Activated CD4-positive, alpha-beta T cell treated with anti-CD3 and anti-CD28 coated beads, Interleukin-2, Interleukin-6, amounts not matched to agents 100 ng/mL and 50 ng/mL, durations not matched to agents 16 hours and 8 hours (primary cell): ENCODE measurements at places on chromosomes 3 and 15.

DNA sequence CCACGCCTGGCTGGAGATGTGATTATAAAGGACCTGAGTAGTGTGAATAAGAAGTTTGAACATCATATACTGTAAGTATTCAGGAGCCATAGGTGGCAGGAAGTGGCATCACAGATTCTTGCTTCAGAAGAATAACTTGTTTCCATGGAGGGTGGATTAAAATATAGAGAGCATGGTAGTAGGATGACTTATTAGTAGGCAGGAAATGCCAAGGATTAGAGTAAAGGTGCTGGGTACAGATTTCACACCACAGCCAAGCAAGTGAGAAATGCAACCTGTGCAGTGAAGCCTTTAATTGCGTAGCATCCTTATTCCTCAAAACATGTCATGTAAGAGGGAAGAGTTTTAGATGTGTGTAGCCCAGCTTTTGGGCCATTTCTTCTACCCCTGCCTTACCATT is 30.8 kb downstream of the IFT122 start:
- no peak for DNase-seq

- DNase-seq, result no peak
Measured at GRCh38 chr15:40287968-40288367, 5.1 kb upstream of the ANKRD63 start.

DNA sequence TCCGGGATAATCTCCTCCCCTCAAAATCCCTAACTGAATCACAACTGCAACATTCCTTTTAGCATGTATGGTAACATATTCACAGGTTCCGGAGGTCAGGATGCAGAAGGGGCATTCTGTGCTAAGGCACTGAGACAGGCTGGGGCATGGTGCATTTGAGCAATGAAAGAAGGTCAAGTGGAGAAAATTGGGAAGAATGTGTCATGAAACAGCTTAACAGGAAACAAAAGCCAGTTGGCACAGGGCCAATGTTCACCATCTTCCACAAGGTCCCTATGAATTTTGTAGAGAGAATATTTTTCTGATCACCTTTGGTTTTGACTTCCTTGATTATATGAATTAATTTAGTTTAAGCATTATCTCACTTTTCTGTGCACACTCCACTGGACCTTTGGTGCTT is 587.7 kb upstream of the NR2F2 start:
- DNase-seq, result no peak

DNA sequence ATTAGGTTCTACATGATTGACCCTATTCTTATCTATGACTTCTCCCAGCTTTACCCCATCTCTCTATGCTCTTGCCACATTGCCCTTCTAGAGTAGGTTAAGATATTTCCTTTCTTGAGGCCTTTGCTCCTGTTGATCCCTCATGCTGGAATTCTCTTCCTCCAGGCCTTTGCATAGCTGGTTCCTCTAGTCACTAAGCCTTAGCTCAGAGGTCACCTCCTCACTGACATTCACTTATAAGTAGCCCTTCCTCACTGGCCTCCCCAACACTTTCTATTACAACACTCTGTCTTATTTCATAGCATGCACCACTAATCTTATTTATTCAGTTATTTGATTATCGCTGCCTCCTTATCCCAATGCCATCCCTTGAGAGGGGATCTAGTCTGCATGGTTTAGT is 228.4 kb upstream of the COL8A1 start:
- no peak for DNase-seq

GRCh38 chr3:159882367-159882766 is 106.3 kb upstream of the IL12A start:
- DNase-seq, result no peak

- DNase-seq, result peak; percentile 25
Measured at GRCh38 chr3:144109944-144110343, 138.3 kb downstream of the DIPK2A start.

GRCh38 chr15:77415450-77416147 is 4.3 kb downstream of the PEAK1 start:
- DNase-seq, result no peak

GRCh38 chr15:39030291-39031070 is 465.9 kb upstream of the RASGRP1 start:
- no peak for DNase-seq

DNA sequence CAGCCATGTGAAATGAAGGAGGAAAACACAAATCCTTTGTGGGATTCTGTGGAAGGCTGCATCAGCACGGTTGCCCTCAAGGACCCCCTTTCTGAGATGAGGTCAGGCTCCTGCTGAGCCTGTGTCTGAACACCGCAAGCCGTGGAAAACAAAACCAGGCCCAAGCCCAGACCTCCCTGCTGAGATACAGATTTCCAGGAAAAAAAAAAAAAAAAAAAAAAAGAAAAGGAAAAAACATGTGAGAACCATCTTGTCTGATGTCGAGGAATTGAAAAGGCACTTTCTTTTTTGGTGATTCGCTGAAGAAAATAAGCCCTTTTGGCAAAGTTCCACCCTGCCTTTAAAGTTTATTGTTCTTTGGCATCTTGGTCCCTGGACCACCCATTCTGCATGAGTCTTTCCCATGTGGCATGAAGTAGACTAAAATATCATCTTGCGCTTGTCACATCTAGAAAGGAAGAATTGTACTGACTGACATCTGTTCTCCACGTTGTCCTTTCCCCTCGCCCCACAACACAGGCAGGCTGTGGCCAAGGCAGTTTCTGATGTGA is 117.6 kb downstream of the CHST2 start:
- no peak for DNase-seq

DNA sequence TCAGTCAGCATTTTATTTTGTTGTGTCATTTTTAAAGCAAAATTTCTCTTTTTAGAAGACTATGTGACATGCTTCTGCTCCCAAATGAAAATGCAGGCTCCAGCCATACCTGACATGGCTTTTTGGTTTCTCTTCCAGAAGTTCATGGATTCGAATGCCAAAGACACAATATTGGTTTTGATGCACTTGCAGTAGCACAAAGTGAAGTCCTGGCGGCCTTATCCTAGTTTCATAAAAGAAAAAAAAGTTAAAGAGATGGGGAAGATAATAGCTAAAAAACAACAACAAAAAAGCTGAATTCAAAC is 62.7 kb downstream of the NR2F2 start:
- no peak for DNase-seq

DNA sequence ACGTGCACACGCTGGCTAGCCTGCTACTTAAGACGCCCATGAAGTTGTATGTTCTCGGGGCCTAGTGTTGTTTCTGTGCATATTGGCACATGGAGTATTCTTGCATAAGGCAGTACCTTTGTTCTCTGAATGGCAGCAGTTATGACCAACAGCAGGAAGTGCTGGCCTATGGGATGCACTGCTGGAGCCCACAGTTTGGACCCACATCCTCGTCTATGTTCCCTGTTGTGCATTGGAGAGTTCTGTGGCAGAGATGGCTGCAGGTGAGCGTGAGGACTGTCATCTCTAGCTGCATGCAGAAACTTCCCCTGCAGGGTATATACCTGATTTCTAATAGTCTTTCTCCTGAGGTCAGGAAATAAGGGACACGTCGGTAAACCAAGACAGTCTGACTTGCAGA is 81.8 kb downstream of the CHRNA7 start:
- no peak for DNase-seq

- DNase-seq, result no peak
Measured at GRCh38 chr3:62548528-62549205, 175.3 kb upstream of the FEZF2 start.

DNA sequence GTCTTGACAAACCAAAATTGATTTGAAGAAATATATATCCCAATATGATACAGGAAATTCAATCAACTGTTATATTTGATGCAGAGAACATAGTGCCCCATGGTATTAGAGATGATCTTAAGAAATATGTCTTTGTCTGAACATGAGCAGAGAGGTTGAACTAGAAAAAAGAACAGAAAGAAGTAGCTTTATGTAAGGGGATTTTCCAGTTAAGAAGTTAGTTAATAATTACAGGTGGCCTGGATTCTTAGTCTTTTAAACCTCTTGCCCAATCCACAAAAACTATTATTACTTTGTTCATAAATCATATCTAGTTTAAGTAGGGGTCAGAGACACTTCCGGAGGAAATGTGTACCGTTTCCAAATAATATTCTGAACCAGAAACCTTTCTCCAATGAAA is 1186.7 kb upstream of the EPHA6 start:
- no peak for DNase-seq

GRCh38 chr15:48289628-48290027 is 41.6 kb upstream of the DUT start:
- DNase-seq, result no peak

DNA sequence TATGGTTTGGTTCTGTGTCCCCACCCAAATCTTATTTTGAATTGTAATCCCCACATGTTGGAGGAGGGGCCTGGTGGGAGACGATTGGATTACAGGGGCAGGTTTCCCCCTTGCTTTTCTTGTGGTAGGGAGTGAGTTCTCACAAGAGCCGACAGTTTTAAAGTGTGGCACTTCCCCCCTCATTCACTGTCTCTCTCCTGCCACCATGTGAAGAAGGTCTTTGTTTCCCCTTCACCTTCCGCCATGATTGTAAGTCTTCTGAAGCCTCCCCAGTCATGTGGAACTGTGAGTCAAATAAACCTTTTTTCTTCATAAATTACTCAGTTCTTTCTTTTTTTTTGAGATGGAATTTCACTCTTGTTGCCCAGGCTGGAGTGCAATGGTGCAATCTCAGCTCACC is 124.9 kb downstream of the IQCH start:
- no peak for DNase-seq

GRCh38 chr15:31335989-31336592 is 9.5 kb downstream of the KLF13 start:
- DNase-seq, result no peak

DNA sequence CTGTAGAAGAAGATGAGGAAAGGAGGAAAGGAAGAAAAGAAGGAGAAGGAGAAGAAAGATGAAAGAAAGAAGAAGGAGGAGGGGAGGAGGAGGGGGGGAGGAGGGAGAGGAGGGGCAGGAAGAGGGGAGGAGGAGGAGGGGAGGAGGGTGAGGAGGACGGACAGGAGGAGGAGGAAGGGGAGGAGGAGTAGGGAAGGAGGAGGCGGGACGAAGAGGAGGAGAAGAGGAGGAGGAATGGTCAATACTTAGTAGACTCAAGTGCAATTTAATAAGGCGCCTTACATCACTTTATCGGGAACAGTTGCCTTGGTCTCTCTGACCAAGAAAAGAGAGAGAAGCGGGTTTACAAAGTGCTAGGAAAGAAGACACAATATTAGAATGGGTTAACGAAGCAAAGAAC is 23.7 kb upstream of the NR2E3 start:
- no peak for DNase-seq

- DNase-seq, result no peak
Measured at GRCh38 chr15:41944313-41944940, 27.9 kb downstream of the EHD4 start.

GRCh38 chr3:67389176-67389575 is 265.2 kb downstream of the SUCLG2 start:
- DNase-seq, result no peak

DNA sequence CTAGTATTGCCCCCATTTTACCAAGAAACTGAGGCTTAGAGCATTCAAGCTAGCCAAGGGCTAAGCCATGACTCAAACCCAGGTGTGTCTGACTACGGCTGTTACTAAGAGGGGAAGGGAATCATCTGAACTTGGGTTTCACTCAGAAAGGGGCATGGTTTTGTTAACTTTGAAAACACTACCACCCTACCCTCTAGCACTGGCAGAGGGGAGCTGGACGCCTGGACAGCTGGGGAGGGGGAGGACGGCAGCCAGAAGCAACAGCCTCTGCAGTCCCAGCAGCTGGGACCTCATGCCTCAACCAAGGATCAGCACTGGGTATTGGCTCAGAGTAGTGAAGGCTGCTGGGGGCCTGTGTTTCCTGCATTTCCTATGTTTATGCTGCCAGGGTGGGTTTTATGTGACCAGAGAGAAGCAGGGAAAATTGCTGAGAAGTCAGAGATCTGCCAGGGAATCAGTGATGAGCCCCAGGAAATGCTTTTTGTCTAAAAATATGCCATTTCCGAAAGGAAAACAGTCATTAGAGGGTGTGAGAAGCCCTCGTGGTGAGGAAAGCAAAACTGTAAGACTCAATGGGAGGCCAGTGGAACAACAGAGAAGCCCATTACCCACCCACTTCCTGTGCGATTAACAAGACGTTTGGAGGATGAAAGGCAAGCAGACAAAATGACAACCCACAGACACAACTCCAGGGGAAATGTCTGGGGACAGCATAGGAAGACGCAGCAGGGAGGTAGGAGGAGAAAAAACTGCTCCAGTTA is 41.2 kb downstream of the LIPC start:
- DNase-seq, result peak; percentile 61

- DNase-seq, result no peak
Measured at GRCh38 chr3:11717768-11718636, 74.3 kb upstream of the VGLL4 start.

- no peak for DNase-seq
Measured at GRCh38 chr3:115099134-115099985, 47.7 kb downstream of the ZBTB20 start.

DNA sequence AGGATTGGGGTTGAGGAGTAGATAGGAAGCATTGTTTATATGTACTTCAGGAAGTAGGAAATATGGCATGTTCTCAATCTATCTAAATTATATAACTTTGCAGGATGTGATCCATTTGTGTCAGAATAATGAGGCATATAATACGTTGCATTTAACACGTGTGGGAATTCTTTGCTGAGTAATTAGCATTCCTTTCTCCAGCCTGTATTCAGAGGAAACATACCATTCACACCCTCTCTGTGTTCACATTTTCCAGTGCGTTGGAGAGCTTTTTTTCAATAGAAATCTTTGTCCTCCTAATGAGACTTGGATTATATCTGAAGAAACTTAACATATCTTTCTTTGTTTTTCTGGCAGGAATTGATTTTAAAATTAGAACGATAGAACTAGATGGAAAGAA is 33.0 kb upstream of the APH1B start:
- no peak for DNase-seq

DNA sequence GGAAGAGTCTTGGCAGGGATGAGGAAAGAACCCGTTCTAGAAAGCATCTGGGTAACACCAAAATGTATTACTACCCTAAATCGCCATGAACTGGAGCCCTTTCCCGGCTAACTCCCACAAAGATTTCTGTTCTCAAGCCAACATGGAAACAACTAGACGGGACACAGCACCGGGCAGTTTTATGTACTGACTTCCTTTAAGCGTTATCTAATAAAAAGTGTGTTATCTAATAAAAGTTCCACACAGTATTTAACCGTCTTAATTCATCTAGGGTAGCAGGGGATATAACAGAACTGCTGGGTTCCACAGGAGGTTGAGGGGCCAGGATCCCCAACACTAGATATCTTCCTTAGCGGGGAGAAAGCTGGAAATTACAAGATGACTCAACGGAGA is 347 bp upstream of the C3orf62 start:
- DNase-seq, result no peak

- DNase-seq, result no peak
Measured at GRCh38 chr3:17634201-17634600, 108.2 kb downstream of the TBC1D5 start.

- no peak for DNase-seq
Measured at GRCh38 chr15:63913786-63914315, 80.1 kb upstream of the HERC1 start.

GRCh38 chr3:185153171-185153771 is 411 bp upstream of the C3orf70 start:
- DNase-seq, result no peak

GRCh38 chr3:177041730-177042551 is 155.3 kb downstream of the TBL1XR1 start:
- DNase-seq, result peak; percentile 54
